ENCODE measurements at places on chromosomes 7 and 10.

GRCh38 chr10:60942788-60943315, 1.1 kb downstream of the RHOBTB1 start:
- DNase-seq = no peak

- DNase-seq = no peak
These were observed 166.2 kb upstream of the INHBA start for GRCh38 chr7:41869091-41869490.

- DNase-seq = no peak
These were observed 253.3 kb downstream of the TNS3 start for GRCh38 chr7:47328392-47329319.

- DNase-seq = no peak
These were observed 13.6 kb downstream of the POR start for GRCh38 chr7:75928568-75928914.

- no peak for DNase-seq
These were observed 311.7 kb upstream of the KIAA1217 start for GRCh38 chr10:23897267-23897666.

DNA sequence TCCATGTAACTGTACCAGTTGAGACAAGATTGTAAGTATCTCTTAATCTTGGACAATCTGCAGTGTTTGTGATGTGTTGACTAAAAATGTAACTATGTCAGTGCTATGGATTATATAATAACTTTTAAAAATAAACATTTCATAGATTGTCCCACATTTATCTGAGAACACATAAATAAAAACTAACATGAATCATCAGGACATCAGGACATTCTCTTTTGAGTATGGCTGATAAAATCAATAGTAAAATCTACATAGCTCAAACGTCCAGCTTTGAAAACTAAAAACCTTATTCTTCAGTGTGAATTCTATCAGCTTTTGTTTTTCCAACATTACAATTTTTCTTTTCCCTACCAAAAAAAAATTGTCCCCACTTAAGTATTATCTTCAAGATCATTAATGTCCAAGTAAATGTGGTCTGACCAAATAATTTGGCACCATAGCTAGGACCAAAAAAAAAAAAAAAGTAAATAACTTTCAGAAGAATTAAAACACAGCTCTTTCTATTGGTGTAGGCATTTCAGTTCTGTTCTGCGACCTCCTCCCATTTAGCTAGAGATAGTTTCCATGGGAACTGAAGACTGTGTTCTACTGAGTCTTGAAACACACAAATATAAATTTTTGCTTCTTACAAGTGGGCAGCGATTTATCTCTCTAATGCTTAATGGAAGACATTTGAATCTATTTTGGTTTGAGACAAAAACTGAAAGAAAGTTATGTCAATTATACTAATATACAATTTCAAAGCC, 123.0 kb upstream of the SGCE start:
- DNase-seq = no peak

DNA sequence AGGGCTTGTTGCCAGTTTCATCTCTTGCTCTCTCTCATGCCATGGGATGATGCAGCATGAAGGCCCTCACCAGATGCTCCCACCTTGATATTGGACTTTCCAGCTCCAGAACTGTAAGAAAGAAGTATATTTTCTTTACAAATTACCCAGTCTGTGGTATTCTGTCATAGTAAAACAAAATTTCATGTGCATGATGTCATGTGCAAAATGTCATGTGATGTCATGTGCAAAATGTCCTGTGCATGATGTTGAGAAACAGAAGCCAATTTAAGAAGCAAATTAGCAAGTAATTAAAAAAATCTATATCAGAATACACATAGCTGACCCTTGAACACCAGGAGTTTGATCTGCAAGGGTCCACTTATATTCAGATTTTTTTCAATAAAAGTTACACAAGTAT, 56.6 kb downstream of the DNAJC1 start:
- DNase-seq = no peak

Measured in DMS79 treated with DMSO at 0.1 percent for 48 hours (cell line).